Anterior cingulate cortex (tissue), 58 donors: ENCODE measurements at places on chromosomes 16 and 17.
A peak's percentile ranks its signal among the peaks of the same experiment; 100 is the strongest.

DNA sequence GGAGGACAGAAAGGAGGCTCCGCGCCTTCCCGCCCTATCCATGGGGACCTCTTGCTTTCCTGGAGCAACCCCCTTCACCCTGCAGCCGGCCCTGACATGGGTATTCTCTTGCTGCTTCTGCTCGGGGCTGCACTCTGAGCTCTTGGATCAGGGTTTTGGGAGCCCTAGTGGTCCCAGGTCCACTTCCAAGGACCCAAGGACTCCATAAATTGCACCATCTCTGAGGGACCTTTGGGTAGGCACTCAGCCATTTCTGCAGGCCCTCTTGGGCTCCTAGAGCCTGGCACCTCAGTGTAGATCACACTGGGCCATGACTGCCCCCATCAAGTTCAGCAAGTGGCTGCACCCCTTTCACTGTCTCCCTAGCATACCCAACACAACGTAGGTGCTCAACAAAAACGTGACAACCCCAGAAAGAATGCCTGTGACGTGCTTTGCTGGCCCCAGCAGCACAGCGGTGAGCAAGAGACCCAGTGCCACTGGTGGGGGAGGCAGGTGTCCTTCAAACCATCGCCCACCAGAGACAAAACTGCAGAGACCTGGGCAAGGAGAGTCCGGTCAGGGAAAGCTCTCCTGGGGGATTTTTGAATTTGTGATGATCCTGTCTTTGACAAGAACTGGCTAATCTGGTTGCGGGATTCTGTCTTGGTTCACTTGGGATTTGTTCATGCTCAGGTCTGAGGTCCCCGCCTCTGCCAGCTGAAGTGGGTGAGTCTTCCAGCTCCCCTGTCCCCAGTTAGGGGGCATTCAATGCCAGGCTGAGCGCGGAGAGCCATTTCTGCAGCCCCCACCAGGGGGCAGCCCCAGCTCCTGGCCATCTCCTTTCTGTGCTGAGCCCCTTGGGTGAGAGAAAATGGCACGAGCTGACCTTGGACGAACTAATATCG lies 2.5 kb upstream of the RAB11FIP4 start:
- DNase-seq: no peak

- no peak for DNase-seq
Observed at GRCh38 chr17:29574732-29575510, 6.4 kb downstream of the TP53I13 start.

GRCh38 chr16:69453936-69454335 lies 29.5 kb downstream of the CYB5B start:
- DNase-seq: no peak

- no peak for DNase-seq
Observed at GRCh38 chr17:15307710-15308111, 33.7 kb downstream of the TEKT3 start.

- peak; percentile 34 for DNase-seq
Observed at GRCh38 chr16:24010440-24011089, 174.8 kb downstream of the PRKCB start.

DNA sequence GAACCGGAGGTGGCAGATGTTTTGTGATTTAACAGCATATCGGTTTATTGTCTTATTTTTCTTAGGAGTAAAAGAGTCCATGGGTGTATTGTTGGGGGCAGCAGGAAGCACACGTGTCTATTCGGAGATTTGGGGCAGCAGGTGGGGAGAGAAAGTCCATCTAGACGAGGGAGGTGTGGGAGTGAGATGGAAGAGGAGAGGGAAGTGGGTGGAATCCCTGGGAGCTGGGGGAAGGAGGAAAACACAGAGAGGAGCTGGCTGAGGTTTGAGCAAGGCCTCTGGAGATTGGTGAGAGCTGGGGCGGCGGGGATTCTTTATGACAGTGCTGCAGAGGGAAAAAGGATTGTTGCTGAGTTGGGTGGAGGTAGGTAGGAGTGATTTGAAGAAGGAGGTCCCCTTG lies 72.1 kb downstream of the PRKCB start:
- no peak for DNase-seq

GRCh38 chr16:51545951-51546350 lies 394.9 kb upstream of the SALL1 start:
- DNase-seq: no peak

GRCh38 chr16:65066651-65067050 lies 55.2 kb downstream of the CDH11 start:
- DNase-seq: no peak

GRCh38 chr17:56392321-56392720 lies 201.2 kb upstream of the NOG start:
- no peak for DNase-seq

DNA sequence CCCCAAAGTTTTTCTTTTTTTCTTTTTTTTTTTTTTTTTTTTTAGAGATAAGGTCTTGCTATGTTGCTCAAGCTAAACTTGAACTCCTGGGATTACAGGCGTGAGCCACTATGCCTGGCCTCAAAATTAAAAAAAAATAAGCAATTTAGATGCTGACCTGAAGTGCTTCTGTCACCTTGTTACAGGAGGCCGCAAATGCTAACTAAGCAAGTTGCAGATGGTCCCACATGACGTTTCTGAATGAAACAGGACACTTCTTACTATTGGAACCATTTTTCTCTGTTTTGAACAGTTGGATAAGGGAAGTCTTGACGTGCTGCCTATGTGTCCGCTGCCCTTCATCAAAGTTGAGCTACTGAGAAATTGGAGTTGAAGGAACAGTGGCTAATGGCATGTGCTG lies 8.8 kb downstream of the ANKRD40CL start:
- DNase-seq: no peak

GRCh38 chr17:4580291-4580690 lies 4.0 kb upstream of the SMTNL2 start:
- no peak for DNase-seq

DNA sequence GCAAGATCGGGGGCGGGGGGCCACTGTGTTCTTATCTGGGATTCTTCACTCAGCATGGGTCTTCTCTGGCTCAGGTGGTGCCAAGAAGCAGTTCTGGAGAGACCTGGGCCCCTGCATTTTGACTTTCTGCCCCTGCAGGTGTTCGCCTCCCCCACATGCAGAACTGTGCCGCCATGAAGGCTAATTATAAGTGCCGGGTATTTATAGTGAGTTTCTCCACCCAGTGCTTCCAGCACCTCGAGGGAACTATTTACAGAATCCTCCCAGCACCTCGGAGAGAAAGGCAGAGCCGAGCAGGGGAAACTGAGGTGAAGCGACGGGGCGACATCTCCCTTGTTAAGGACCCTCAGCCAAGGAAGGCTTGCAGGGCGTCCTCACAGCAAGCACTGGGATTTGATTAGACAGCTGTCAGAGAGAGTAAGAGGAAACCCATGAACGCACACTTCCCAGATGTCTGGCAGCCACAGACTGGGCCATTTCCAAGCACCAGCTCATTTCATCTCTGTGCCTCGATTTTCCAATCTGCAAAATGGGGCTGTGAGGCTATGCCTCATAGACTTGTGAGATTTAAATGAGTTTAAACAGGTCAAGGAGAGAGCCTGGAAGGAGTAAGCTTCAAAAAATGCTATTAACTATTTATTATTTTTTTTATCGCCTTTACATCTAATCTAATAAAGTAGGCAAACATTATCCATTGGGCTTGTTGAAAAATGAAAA lies 36.4 kb upstream of the GRIN2A start:
- no peak for DNase-seq

DNA sequence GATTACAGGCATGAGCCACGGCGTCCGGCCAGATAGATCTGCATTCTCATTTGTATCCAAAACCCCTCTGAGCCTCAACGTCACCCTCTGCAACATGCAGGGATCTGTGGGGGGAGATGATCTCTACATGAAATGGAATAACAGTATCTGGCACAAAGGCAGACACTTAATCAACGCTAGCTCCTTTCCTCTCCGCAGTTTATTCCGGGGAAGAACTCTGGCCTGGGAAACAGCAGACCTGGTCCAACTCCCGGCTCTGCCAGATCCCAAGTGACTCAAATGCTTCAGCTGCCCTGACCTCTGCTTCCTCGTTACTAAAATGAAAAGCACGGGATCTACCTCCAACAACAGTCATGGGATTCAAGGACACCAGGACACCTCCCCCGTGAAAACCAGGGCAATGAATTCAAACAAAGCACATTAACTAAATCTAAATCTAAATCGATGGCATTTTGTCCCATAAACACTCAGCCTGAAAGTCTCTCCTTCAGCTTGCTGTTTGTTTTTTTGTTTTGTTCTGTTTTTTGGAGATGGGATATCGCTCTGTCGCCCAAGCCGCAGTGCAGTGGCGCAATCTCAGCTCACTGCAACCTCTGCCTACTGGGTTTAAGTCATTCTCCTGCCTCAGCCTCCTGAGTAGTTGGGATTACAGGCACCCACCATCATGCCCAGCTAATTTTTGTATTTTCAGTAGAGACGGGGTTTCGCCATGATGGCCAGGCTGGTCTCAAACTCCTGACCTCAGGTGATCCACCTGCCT lies 78.2 kb downstream of the NXN start:
- no peak for DNase-seq

DNA sequence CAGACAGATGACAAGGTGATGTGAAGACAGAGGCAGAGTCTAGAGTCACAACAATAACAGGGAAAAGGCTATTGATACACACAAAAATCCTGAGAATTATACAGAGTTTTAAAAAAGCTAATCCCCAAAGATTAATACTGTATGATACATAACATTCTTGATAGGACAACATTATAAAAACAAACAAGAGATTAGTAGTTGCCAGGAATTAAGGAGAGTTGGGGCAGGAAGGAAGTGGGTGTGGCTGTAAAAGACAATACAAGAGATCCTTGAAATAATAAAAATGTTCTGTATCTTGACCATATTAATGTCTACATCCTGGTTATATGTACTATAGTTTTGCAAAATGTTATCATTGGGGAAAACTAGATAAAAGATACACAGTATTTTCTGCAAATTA lies 309.5 kb upstream of the PMFBP1 start:
- DNase-seq: no peak

- DNase-seq: no peak
Observed at GRCh38 chr16:75160386-75160785, 12.1 kb downstream of the ZFP1 start.

- DNase-seq: no peak
Observed at GRCh38 chr17:17913695-17914332, 58.4 kb downstream of the TOM1L2 start.

DNA sequence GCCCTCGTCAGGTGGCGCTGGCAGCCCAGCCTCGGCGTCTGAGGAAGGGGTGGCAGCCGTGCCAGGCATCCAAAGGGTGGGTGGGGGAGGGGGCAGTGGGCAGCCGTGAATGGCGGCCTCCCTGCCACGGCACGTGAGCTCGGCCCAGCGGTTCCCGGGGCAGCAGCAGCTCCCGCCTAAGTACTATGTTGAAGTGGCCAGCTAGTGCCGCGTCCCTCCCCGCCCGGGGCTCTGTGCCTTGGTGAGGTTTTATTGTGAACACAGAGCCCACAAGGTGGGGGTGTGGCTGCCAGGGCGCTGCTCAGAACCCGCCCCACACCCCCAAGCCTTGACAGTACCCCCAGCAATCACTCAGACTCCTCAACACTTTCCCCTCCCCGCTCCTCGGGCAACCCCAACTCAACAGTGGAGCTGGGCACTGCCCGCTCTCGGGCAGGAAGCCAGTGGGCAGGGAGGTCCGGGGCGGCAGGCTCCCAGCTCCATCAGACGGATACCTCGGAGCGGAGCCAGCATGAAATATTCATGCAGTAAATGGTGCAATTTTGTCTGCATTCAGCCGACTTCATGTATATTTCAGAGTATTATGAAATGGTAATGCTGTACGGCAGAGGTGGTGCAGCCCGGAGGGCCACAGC lies 80.4 kb downstream of the ENGASE start:
- no peak for DNase-seq

GRCh38 chr17:50035421-50035879 lies 20.5 kb upstream of the ITGA3 start:
- DNase-seq: no peak

GRCh38 chr16:80733407-80733806 lies 71.0 kb downstream of the CDYL2 start:
- no peak for DNase-seq

DNA sequence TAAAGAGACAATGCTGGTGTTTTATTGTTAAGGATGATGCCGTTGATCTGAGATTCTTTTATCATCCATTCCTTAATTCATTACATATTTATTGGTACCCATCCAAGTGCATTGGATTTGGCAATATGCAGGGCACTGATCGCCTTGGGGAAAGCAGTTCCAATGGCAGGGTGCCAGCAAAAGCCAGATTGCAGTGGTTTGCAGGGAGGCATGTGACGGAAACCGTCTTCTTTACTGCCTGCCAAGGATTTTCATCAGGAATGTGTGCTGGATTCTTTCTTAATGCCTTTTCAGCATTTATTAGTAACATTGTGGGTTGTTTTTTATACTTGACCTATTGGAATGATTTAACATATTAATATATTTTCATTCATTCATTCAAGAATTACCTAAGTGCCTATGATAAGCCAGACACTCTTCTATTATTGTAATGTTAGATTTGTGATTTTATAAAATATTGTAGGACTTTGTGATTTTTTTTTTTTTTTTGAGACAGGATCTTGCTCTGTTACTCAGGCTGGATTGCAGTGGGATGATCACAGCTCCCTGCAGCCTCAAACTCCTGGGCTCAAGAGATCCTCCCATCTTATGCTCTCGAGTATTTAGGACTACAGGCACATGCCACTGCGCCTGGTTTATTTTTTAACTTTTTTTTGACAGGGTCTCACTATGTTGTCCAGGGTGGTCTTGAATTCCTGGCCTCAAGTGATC lies 93.4 kb upstream of the TNRC6A start:
- DNase-seq: no peak

- no peak for DNase-seq
Observed at GRCh38 chr16:67277294-67277998, 1.9 kb upstream of the PLEKHG4 start.

GRCh38 chr16:3797473-3797872 lies 80.1 kb upstream of the TRAP1 start:
- DNase-seq: no peak

DNA sequence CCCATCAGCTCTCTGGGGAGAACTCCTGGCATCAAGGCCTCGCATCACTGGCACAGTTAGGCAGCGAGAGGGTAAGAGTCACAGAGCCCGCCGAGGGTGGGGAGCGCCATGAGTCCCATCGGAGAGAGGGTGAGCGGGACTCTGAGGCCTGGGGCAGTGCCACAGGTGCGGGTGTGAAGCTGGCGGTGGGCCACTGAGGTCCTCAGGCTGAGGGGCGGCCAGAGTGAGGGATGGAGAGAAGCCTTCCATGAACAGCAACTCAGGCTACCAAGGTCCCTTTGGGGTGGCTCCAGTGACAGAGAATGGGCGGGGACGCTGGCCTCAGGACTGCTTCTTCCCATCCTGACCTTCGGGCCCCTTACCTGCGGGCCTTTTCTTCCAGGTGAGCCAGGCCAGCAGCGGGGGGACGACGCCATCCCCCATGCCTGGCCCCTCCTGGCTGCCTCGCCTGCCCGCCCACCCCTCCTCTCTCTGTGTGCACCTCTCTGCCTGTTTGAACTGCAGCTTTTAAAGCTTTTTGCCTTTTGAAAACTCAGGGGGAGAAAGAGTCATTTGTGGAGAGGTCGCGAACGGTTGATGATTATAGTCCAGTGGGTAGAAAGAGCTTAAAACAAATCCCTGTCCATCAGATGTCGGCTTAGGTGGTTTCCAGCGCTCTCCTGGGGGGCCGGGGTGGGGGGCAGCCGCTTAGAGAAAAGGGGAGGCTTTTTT lies 149.3 kb upstream of the GSE1 start:
- DNase-seq: no peak
